A673 (cell line): ENCODE measurements at places on chromosomes 5 and 9. TPM values are rescaled to one million over a fixed set of nuclear protein-coding genes. Genes with fewer than 3 reads are reported as not detected.
A peak's percentile ranks its signal among the peaks of the same experiment; 100 is the strongest.

DNA sequence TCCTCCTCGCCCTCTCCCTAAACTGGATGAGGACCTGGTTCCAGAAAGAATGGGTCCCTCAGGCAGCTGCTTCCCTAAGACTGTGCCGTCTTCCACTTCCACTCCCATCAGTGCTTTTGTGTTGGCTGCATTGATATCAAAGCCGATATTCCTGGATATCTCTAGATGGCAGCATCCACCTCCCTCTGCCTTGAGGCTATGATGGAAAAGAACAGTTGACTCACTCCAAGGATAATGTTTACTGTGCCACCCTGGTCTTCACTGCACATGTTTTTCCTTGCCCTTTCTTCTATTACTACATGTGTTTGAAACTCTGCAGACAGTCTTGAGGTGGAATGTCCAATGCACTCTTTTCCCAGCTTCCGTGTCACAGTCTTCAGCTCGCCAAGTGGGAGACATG, 211.6 kb downstream of the MAST4 start:
- DNase-seq = peak; percentile 51

DNA sequence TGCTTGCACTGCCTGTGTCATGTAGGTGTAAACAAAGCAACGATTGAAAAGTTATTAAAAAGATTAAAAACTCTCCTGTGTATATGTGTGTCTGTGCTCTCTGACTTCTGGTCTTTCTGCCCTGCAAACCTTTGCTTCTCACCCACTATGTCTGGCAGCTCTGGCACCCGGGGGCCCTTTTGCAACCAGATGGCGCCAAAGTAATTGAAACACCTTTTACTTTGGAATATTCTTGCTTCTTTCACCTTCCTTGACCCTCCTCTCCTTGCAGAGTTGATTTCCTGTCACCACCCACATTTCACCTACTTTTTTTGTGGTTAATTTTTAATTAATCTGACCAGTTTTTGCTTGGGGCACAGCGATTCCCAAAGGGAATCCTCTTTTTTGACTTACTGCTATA, 275.5 kb downstream of the ARHGEF28 start:
- no peak for DNase-seq

Gene MCC
- total RNA-seq = 0.60 and 0.87 TPM in 2 replicates

- no peak for DNase-seq
These were observed 139.3 kb upstream of the PLCXD3 start for GRCh38 chr5:41649659-41650058.

- DNase-seq = no peak
These were observed 7.7 kb upstream of the ZCCHC10 start for GRCh38 chr5:133034064-133034463.

DNA sequence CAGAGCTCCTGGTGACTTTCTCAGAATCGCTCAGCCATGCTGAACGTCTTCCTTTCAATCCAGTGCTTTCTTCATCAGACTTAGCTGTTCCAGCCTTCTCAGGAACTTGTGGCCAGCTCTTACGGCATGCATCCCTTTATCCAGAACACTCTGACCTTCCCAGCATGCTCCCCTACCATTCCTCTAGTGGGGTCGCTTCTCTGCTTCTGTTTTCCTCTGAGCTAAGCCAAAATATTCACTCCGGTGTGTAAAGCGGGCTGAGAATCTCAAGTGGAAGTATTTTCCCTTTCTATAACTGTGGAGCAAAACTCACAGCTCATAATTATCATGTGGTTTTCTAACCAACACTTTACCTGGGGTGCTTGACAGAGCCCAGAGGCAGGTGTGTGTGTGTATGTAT, 6.2 kb downstream of the DCANP1 start:
- no peak for DNase-seq

GRCh38 chr9:15492485-15493150, 18.2 kb downstream of the PSIP1 start:
- no peak for DNase-seq

GRCh38 chr5:86838083-86838482, 220.3 kb downstream of the COX7C start:
- DNase-seq = no peak
